ENCODE measurements at places on chromosomes 5 and 9.

GRCh38 chr9:19788614-19789271 is at the start of gene SLC24A2:
Gene SLC24A2, minus strand, starts transcription at chr9:19789037.
- no peak for DNase-seq

- no peak for DNase-seq
Observed at GRCh38 chr9:18346745-18347144, 127.2 kb upstream of the ADAMTSL1 start.

DNA sequence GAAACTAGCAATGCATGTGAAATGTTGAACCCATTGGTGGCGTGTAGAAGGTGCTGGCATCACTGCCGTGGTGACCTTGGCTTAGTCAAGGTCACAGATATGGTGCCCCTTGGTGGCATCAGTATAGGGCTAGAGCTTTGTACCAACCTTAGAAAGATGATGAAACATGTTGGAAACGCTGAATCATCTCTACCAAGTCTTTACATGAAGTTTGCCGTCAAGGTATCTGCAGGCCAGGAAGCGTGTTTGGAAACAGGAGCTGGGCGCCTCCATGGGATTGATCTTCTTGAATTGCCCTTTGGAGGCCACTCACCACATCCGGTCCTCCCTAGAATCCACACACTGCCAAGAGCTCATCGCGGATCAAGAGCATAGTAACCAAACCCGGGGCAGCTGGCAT is 16.9 kb upstream of the BOD1 start:
- DNase-seq = no peak

DNA sequence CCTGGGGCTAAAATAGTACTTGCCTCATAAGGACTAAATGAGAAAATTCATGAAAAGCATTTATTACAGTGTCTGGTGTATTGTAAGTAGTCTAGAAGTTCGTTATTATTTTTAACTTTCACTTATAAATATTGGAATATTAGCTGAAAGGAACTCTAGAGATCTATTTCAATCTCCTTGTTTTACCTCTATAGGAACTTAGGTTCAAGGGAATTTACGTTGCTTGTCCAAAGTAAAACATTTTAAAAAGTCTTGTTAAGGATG is 55.5 kb downstream of the GARNL3 start:
- DNase-seq = no peak

GRCh38 chr5:112253478-112254250 is 165.4 kb downstream of the EPB41L4A start:
- DNase-seq = peak; percentile 15

- DNase-seq = no peak
Observed at GRCh38 chr9:9112001-9112720, 1312.6 kb upstream of the DMAC1 start.

- no peak for DNase-seq
Observed at GRCh38 chr5:78286290-78286689, 8.2 kb downstream of the AP3B1 start.

GRCh38 chr5:172887692-172888091 is 53.6 kb downstream of the ERGIC1 start:
- no peak for DNase-seq

- no peak for DNase-seq
Observed at GRCh38 chr5:56561-57290, 35.2 kb upstream of the PLEKHG4B start.

DNA sequence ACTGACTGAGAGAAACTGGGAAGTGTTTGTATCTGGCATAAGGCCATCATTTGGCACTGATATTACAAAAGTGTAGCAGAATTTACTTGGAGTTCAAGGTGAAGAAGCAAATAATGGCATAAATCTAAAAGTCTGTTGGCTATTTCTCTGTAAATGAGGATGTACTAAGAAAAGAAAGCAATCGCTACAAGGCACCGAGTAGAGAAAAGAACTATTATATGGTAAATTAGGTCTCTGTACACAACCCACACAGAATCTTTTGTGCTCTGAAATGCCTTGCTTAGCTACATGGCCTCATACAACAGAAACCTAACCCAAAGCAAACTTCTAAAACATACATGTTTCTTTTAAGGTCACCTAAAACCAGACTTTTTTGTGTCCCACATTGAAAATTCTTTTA is 290.1 kb upstream of the WWC1 start:
- no peak for DNase-seq

GRCh38 chr5:140927228-140927573 is 1.1 kb downstream of the PCDHAC1 start:
- no peak for DNase-seq

DNA sequence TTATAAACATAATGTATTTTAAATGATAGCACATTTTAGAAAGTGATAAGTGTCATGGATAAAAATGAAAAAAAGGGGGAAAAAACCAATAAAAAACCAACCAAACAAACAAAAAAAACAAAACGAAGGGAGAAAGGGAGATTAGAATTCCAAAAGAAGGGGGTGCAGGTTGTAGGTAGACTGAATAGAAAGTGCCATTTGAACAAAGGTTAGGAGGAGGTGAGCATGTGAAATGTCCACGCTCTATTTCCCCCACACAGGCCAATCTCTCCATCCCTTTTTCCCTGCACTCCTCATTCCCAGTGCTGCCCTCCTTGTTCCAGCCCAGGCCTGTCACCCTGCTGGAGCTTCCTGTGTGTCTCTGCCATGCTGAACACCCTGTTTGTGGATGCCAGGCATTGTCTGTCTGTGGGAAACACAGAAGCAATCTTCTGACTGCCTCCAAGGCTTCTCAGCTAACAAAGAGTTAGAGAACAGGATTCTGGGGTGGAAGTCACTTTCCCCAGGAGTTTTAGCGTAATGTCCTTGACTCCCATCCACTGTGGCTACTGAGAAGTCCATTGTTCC is 138.8 kb downstream of the ADAMTS16 start:
- DNase-seq = no peak

GRCh38 chr9:76818271-76818670 is 54.0 kb downstream of the PCA3 start:
- DNase-seq = peak; percentile 98
